ENCODE measurements at places on chromosomes 11 and 22.

- no peak for DNase-seq
Observed at GRCh38 chr11:73349633-73350032, 26.6 kb upstream of the RELT start.

GRCh38 chr22:38029901-38030300, 27.3 kb upstream of the PICK1 start:
- DNase-seq, result no peak

DNA sequence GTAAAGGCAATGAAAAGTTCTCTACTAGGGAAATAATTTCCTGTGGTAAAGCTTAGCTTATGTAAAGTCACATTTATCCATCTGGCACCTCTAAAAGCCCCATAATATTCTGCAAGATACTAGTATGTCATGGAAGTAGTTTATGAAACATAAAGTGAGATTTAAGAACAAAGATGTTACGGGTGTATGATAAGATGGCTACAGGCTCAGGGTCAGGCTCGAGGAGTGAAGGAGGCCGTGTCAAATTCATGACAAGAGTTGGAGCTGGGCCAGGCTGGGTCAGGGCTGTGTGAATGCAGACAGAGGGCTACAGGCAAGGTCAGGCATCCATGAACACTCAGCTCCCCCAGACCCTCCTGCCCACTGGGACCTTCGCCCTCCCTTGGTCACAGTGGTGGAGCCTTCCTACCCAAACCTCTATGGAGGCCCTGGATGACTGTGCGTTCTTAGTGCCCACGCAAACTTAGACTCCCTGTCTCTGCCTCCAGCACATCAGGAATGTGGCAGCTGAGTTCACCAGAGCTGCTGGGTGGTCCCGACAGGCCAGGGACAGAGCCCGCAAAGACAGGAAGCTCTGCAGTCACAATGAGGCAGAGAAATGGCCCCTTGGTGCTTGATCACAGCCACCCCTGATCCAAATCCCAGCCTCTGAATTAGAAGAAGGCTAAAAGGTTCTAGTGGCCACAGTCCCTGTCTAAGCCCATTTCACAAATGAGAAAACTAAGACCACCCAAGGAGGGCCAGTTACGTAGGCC, 14.8 kb downstream of the IGLL5 start:
- no peak for DNase-seq

DNA sequence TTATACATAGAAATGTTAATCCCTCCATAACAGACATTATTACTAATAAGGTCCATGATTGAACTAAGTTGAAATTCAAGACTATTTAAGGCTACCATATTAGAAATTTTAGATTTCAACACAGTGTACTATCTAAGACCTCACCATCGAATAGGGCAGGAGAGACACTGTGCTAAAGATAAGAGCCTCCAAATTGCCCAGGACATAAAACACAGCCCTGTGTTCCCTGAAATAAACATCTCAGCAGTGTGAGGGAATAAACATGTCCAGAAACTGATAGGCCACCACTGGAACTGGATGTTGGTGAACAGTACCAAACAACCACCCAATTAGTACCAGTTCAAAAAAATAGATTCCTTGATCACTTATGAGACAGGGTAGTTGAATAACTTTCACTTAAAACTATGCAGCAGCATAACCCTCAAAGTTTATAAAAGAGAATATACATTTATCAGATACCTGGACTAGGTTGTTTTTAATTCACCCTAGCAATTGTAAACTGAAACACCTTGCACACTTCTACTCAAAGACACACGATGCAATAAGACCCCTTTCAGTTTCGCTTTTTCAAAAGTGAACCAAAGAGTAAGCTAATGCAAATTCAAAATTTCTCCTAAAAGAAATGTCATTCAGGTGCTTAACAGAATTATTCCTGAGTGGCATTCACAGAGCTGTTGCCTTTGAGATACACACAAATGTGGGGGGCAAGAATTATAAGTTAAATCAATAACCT, 34.3 kb downstream of the USP28 start:
- no peak for DNase-seq

DNA sequence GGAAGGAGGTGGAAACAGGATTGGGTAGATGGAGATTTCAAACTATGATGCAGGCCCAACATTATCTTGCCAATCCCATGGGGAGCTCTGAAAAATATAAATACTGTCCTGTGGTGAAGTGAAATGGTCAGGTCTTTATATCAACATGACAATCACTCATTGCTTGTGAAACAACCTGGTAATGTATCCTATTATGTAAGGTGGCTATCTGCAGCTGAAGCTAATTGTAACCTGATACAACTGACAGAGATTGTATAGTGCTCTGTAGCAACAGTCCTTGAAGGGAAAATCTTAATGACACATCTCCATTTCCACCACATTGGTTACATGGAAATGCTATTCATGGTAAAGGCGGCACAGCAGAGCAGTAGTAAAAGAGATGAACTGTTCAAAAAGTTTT, 20.7 kb upstream of the CHORDC1 start:
- DNase-seq, result no peak

- no peak for DNase-seq
Observed at GRCh38 chr11:126080161-126080941, 17.7 kb upstream of the CDON start.

- no peak for DNase-seq
Observed at GRCh38 chr22:17866127-17866526, 91.9 kb upstream of the BID start.

DNA sequence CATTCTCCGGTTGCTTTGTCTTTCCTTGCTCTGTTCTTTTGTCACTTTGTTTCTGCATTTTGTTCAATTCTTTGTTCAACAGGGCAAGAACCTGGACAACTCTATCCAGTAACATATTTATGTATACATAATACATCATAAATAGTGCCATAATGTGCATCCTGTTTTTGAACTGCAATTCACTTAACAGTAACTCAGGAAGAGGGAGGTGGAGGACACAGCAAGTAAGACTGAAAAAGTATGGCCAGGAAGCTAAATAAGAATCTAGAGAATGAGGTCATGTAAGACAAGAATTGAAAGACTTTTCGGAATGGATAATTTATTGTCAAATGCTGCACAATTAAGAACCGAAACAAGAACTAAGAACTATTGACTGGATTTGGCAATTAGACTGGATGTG, 29.2 kb upstream of the CHORDC1 start:
- DNase-seq, result no peak
